ENCODE measurements at places on chromosomes 3 and 15. TPM values are rescaled to one million over a fixed set of nuclear protein-coding genes. Genes with fewer than 3 reads are reported as not detected.

Gene SCN11A
- total RNA-seq = 0.08 TPM

Gene VWA5B2
- total RNA-seq = not detected

Gene RTF1
- 20.9 TPM for total RNA-seq

Gene REC114
- 0.60 TPM for total RNA-seq

Gene MUC13
- not detected for total RNA-seq

Gene ATP13A5
- not detected for total RNA-seq

GRCh38 chr15:101810876-101811275 is 1.1 kb upstream of the OR4F15 start:
- DNase-seq = no peak

DNA sequence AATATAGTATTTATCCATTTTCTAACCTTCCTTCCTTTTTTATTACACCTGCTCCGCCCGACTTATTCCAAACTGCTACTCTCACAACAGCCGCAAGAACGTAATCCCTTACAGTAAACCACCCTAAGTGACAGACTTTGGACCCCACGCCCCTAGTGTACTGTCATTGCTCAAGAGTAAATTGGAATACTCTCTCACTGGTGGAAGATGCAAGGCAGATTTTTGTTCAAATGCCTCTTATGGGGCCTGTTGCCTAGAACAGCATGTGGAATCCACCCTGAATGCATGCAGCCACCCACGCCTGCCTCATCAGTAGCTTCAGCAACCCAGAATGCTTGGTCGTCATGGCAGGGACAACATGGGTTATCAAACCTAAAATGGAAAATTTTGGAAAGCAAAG is 226.2 kb upstream of the ST8SIA2 start:
- no peak for DNase-seq

DNA sequence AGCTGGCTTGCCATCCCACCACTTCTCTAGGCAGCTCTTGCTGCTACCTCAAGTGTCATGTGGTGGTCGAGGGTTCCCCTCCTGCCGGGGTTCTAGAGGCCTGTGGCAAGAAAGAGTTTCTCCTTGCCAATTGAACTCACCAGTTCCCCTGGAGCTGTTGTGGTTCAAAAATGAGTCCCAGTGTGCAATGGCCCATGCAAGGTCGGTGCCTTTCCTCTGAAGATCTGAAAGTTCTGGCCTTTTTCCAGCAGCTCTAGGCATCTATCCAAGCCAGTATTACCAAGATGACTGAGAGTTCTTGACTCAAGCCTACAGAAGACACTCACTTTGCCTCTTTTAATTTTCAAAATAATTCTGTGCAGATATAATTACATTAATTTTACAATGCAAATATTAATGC is 163.6 kb downstream of the KCNMB2 start:
- no peak for DNase-seq

GRCh38 chr3:157465741-157466140 is 29.1 kb downstream of the PTX3 start:
- no peak for DNase-seq

DNA sequence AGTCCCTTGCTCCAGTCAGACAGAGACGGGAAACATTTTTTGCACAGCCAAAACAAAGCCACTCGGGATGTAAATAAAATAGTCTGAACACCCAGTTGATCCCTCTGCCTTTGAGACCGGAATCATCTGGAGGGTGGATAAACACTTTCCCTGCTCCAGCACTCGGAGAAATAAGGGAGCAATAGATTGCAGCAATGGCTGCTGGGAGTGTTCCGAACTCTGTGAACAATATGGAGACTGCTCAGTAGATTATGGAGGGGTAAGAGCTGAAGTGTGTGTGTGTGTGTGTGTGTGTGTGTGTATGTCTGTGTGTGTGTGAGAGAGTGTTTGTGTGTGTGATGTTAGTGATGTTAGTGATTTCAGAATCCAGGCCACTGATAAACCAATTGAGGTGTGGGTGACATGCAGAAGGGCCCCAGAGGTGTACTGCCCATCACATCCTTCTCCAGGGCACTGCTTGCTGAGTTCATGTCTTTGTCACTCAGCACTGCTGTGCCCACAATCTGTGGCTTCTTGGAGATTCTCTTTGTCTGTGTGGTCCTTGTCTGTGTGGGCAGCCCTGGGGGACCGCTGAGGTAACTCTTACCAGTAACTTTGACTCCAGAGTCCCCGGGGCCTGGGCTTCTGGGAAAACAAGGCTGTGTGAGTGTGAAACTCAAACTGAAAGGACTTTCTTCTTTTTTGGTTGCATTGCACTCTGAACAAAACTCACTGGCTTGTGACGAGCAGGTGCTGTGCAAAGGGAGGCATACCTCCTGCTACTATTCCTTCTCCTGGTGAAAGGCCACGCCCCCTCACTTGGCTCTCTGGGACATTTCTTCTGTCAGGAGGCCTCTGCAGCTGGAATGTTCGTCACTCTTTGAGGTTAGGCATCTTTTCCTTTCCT is 23.0 kb downstream of the CRYGS start:
- DNase-seq = no peak

- DNase-seq = no peak
Observed at GRCh38 chr15:92667970-92668485, 12.5 kb upstream of the FAM174B start.

GRCh38 chr15:59380902-59381610 is 8.4 kb upstream of the MYO1E start:
- DNase-seq = no peak
